ENCODE measurements at places on chromosomes 3 and 15.

- DNase-seq, result no peak
These were observed 31.7 kb upstream of the CEMIP start for GRCh38 chr15:80747317-80748053.

GRCh38 chr3:168121184-168122017 lies 25.7 kb upstream of the GOLIM4 start:
- peak; percentile 56 for DNase-seq

GRCh38 chr3:136110481-136110880 lies 85.7 kb downstream of the MSL2 start:
- no peak for DNase-seq

DNA sequence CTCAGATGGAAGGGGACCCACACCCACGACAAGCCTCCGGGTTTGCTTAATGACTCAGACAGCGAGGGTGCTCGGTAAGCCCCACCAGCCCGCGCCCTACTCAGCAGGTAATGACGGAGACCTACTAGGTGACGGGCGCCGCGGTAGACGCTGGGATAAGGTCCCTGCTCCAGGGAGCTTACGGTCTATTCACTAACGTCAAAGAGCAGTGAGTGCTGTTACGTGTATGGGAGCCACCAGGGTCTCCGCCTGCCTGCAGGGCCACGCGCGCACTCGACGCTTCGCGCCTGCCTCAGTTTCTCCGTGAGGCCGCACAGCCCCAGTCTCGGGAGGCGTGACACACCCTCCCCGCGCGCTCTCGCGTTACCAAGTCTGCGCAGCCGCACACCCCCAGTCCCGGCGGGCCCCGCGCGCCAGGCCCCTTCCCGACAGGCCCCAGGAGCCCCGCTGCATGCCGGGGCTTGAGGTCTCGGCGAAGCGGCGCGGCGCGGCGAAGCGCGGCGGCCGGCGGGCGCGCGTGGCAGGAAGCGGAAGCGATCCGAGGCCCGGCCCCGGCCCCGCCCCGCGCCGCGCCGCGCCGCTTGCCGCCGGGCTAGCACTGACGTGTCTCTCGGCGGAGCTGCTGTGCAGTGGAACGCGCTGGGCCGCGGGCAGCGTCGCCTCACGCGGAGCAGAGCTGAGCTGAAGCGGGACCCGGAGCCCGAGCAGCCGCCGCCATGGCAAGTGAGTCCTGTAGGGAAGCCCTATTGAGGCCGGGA lies at the start of gene SEC61A1:
Gene SEC61A1, plus strand, starts transcription at position 601 of the 758 bp plus-strand sequence. Its CDS starts 116 bp downstream, at position 717.
- DNase-seq, result peak; percentile 97

Measured in hindlimb muscle (tissue), 1 donor.